ENCODE measurements at places on chromosomes 3 and 15.

DNA sequence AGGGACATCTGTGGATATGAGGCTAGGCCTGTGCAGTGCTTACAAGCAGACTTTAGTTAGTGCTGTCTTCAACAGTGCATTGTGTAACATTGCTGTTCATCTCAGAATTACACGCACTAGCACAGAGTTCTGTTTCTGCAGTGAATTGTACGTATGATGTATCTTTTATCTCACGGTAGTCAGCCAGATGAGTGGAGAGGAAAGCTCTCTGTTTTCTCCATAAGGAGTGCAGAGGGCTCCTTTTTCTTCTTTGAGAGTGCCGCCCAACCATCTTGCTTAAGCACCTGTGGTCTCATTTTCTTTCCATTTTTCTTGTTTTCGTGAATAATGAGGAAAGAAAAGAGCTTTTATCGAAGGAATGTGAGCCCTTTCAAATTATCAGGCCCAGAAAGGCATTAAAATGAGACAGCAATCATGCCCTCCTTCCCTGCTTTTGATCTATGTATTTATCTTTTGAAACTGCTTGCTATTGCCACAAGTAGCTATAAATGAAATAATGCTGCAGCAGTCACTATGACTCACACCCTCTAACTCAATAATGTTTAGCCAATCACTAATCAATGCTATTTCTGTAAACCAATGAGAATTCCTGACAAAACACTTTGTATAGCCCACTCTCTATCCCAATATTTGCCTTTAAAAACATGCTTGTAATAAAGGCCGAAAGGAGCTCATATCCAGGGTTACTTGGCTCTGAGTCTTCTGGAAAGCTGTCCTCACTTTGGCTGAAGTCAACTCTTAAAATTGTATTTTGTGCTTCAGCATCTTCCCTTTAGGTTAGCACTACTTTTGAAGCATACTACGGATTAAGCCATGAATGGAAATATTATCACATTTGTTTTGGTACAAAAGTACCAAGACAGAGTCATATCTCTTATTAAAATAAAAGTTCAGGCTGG is 226.0 kb upstream of the P2RY1 start:
- DNase-seq, result no peak

DNA sequence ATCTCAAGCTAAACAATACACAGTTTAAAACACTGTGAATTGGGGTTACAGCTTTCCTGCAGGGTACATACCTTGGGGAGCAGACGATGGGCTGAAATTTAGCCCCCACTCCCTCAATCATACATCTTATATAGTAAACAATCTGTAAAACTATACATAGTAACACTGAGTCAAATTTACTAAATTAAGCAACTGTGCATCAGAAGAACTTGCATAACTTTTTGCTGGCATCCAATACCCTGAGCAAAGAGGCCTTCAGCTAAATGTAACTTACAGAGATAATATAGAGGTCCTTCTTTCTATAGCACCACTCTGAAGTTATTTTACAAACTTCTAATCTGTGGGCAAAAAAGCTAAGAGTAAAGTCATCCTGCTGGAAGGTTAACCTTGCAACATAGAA is 603.6 kb upstream of the TGFBR2 start:
- DNase-seq, result no peak

DNA sequence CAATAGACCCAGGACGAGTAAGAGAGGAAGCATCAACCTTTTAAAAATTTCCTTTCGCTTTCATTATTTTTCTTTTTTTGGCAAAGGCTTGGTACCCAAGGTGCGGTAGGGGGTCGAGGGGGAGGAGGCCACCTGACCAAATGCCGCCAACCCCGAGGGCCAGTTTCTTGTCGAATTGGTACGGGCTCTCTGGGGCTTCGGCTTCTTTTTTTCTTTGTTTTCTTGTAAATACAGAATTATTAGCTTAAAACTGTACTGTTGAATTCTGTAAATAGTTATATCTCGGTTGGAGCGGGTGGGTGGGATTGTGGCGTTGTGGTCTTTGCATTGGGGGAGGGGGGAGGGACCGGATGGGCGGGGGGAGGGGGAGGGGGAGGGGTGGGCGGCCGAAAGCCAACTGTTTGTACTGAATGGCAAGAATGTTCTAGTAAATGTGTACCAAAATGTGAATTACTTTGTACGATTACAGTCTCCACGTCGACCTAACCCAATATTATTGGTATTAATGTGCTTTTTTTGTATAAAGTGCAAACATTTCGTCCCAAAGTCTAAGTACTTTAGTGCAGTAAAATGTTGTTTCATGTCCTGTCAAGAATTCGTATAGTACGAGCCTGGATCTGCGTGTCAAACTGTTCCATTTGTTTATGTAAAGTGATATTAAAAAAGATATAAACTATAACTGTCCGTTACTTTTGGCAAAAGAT is 4.7 kb downstream of the ZIC1 start:
- no peak for DNase-seq

DNA sequence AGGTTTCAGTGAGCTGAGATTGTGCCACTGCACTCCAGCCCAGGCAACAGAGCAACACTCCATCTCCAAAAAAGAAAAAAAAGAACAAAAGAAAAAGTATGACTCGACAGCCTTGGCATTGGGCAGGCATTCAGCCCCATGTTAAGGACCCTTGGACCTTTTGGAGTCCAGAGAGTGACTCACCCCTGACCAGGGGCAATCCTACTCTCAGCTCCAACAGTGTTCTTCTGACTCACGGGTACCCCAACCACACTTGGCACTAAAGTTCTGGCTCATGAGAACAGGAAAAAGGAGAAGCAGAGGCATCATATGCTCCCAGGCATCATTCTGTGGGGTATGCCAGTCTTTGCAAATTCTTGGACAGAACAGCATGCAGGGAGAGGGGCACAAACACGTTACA is 252.4 kb upstream of the HES1 start:
- DNase-seq, result no peak

DNA sequence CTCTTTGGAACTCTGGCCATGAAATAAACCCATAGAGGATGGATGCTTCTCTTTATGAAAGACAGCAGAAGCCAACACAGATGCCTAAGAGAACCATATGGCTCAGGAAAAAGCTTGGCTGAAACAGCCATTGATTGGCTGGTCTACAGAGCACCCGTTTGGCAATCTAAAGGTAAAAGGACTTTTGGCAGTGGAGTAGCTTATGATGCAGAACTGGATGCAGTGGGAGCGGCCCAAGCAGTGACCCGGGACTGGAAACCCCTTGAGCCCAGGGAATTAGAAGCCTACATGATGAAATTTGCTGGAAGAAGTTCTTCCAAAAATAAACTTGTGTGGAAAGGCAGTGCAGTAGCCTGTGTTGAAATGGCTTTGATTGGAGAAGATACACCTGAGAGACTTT is 360.2 kb downstream of the NR2F2 start:
- DNase-seq, result no peak

GRCh38 chr3:63385629-63386028 is 107.5 kb downstream of the SYNPR start:
- no peak for DNase-seq

GRCh38 chr3:194057570-194058188 is 78.3 kb upstream of the HES1 start:
- no peak for DNase-seq

GRCh38 chr15:72923289-72923688 is 129.0 kb upstream of the NEO1 start:
- DNase-seq, result no peak

DNA sequence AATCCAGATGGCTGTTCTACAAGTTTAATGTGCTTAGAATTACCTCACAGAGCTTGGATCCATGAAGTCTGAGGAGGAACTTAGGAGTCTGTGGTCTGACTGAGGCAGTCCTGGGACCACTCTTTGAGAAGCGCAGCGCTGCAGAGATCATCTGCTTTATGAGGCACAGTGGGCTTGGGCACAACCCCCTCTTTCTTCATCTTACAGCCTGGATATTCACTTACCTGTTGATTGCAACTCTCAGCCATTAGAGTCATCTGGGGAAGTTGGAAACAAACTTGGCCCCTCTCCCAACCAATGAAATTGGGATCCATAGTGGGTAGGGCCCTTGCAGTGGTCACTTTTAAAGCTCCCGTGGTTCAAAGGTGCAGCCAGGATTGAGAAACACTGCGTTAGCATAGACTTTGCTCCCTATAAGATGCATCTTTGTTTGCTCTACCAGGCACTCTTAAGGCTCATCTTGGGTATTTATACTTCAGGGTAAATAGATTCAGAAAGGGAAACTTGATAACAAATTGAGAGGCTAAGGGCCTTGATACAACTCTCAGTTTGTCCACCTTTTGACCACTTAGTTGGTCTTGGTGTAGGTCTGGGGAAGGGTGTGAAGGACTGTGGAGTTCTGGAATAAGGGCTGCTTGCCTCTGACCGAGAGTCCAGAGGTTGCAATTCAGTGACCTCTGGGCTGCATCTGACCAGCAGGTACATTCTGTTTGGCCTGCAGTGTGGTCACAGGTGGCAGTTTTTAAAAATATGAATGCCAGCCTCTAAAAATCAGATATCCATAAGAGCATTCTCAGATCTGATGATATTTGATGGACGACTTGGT is 22.8 kb downstream of the FEM1B start:
- DNase-seq, result no peak

DNA sequence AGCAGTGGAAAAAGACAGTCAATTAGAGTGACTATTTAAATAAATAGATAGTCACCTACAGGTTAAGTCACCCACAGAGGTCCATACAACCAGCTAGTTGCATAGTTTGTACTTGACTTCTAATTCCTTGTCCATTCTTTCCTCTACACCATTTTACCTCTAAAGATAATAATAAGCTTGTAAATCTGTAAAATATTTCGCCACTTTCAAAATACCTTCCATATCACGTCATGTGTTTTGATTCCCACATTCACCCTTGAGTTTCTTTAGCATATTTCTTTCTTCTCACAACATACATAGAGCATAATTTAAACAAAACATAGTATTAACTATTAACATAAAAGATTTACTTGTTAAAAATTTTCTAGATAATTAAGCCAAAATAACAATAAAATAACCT is 689.6 kb downstream of the MECOM start:
- no peak for DNase-seq

GRCh38 chr15:90552162-90552928 is 22.6 kb downstream of the CRTC3 start:
- no peak for DNase-seq

DNA sequence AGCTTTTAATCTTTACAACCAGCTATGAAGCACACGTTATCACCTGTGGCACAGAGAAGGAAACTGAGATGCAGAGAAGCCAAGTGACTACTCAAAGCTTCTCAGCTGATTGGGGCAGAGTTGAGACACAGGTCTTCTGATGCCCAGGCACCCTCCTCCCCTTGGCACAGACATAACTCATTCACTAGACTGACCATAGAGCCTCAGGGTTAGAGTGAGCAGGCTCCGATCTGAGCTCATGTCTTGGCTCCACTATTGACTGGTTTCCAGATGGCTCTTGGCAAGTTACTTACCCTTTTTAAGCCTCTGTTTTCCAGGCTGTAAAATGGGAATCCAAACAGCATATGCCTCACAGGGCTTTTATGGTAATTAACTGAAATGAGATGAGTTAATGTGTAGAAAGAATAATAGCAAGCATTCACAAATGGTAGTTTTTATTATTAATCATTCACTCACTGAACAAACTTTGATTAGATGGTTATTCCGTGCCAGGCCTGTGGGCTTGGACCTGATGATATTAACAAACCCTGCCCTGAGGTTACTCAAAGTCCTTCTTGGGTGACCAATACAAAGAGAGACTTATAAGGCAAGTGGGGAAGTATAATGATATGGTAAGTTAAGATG is 184.3 kb downstream of the ANXA2 start:
- DNase-seq, result no peak

DNA sequence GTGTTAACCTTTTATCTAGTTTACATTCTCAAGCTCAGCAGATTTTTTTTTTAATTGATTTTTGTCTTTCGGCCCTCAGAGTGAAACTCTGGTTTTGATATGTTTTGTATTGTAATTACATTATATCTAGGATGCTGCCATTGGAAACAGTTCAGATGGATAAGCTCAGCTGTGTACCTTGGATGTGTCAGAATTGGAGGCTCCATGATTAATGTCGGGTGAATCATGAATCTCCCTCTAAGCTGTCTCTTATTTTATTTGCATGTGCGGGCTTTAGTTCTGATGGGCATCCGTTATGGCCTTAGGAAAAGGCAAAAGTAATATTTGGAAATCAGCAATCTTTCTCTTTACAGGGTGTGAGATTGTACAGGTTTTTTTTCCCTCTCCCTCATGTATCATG is 4.2 kb downstream of the PTPRG start:
- no peak for DNase-seq

DNA sequence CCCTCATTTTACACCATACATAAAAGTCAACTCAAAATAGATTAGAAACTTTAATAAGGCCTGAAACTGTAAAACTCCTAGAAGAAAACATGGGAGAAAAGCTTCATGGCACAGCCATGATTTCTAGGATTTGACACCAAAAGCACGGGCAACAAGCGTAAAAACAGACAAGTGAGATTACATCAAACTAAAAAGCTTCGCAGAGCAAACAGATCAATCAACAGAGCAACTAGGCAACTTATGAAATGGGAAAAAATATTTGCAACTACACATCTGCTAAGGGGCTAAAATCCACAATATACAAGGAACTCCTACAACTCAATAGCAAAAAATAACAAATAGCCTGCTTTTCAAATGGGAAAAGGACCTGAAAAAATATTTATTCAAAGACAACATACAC is 26.1 kb downstream of the ZNF148 start:
- DNase-seq, result no peak

- DNase-seq, result no peak
These were observed 7.8 kb downstream of the ANO10 start for GRCh38 chr3:43613976-43614375.

- no peak for DNase-seq
These were observed 310.8 kb downstream of the SHQ1 start for GRCh38 chr3:72537448-72537847.

DNA sequence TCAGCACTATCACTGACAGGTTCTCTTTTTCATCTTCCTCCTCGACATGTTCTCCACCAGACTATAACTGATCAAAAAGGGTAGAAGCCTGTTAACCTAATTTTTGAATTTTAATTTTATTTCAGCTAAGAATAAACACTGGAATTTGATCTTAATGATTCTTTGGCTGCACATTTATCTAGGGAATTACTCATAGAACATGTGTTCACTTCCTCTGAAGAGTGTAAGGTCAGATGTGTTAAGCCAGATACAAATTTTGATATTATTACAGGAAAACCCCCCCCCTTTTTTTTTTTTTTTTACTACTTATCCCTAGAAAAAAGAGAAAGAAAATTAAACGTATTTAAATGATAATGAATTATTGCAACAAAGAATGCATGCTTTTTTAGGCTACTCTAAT is 15.0 kb downstream of the DCBLD2 start:
- no peak for DNase-seq

- DNase-seq, result no peak
These were observed 768 bp upstream of the SEMA5B start for GRCh38 chr3:123028233-123028828.

DNA sequence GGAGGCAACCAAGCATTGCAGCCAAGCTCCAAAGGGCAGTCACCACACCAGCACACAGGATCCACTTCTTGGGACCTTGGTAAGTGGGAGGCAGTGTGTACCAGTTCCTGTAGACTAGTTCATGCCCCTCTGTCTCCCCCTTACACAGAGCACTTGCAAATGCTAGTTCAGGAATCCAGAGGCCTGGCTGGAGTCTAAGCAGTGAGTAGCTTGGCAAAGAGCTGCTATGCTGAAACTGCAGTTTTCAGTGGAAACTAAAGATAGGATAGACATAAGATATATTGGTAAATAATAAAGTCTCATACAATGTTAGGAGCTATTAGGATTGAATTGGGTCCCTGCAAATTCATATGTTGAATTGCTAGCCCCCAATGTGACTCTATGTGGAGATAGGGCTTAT is 13.9 kb upstream of the SLC41A3 start:
- DNase-seq, result no peak

- no peak for DNase-seq
These were observed 38.8 kb upstream of the ZNF445 start for GRCh38 chr3:44516230-44516629.

GRCh38 chr15:85755942-85756341 is 38.8 kb downstream of the KLHL25 start:
- DNase-seq, result no peak
